ENCODE measurements at places on chromosomes 3 and 15.

DNA sequence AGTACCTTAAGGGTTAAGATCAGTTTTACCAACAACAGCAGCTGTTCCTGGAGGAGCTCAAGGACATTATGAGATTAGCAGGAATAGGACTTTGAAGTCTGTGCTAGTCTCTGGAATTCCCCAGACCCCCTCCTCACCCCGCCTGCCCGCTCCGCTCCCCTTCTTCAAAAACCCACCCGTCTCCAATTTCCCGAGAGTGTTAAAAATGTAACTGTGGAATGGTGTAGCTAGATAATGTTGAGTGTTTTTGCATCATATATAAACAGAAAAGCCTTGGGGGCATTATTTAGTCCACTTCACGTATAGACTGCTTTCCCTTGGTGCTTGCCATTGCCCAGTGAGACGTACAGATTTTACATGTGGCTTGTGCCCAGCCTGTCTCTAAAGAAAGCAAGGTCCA is 65.0 kb upstream of the SEMA6D start:
- no peak for DNase-seq

- DNase-seq, result no peak
Measured at GRCh38 chr3:43796041-43796596, 105.4 kb downstream of the ABHD5 start.

GRCh38 chr15:78617516-78617915 is 3.3 kb downstream of the CHRNA3 start:
- no peak for DNase-seq

DNA sequence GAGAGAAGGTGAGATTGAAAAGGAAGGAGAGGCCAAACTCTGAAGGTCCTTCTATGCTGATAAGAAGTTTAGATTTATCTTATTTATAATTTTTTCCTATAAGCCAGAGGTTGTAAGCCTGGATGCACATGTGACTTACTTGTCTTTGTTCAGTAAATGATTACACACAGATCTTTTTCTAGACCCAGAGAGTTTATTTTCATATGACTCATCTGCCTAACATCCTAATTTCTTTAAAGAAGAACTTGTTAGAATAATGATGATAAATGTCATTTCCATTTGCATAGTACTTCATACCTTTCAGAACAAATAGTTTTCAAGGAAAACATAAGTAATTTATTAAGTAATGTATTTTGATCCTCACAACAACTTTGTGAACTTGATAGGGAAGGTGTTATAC is 434.8 kb upstream of the DPH6 start:
- no peak for DNase-seq

DNA sequence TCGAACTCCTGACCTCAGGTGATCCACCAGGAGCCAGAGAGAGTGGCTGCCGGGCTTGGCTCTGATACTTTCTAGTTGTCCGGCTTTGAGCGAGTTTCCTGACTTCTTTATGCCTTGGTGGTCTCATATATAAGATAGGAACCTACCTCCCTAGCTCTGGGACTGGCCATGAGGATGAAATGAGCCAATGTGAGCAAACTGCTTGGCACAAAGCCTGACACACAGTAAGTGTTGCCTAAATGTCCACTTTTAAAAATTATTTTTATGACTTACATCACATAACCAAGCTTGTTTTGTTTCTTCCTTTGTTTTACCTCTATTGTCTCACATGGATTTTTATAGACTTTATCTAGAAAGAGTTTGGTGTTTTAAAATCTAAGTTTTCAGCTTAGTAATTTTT is 42.1 kb upstream of the CCDC174 start:
- no peak for DNase-seq

- DNase-seq, result no peak
Measured at GRCh38 chr3:48863122-48863521, 15.4 kb upstream of the PRKAR2A start.

- no peak for DNase-seq
Measured at GRCh38 chr15:51917493-51917892, 54.1 kb downstream of the LEO1 start.

GRCh38 chr3:52124766-52125165 is 29.5 kb downstream of the POC1A start:
- DNase-seq, result no peak

GRCh38 chr15:92005154-92005553 is 151.6 kb downstream of the SLCO3A1 start:
- DNase-seq, result no peak

- no peak for DNase-seq
Measured at GRCh38 chr3:187795207-187795960, 50.1 kb upstream of the BCL6 start.

- no peak for DNase-seq
Measured at GRCh38 chr3:97278506-97278905, 464.1 kb downstream of the EPHA6 start.

DNA sequence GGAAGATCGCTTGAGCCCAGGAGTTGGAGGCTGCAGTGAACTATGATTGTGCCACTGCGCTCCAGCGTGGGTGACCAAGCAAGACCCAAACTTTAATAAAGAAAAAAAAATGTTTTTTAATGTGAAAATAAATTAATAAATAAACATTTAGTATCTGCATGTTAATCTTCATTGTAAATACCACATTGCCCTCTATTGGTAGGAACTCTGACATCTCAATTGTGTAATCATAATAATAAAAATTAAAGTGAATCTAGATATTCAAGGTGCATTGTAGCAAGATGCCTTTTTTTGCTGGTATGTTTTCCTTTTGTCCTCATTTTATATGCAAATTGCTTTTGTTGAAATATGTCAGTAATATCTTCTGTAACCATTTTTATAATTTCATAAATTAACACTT is 95.0 kb upstream of the LIMD1 start:
- DNase-seq, result no peak

DNA sequence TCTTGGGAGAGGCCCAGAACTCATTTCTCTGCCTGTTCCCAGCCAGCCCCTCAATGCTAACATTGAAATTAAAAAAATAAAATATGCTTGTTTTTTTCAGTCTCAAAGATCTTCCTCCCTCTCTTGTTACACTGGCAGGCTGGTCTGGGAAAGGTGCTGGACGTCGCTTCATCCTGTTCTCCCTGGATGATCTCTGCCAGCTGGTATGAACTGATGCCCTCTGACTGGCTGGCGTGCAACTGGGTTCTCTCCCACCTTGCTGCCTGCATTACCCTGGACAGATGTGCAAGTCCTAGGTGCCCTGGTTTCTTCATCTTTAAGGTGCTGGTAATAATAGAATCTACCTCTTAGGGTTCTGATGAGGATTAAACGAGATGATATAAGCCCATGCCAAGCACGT is 263.9 kb upstream of the PROK2 start:
- DNase-seq, result no peak
